Karpas-422 (cell line): ENCODE measurements at places on chromosomes 11 and 22. TPM values are rescaled to one million over a fixed set of nuclear protein-coding genes. Genes with fewer than 3 reads are reported as not detected.

The NUDT8 gene
- 10.4 and 35.4 TPM in 2 replicates for total RNA-seq

The DGKZ gene
- total RNA-seq, result 59.4 and 106 TPM in 2 replicates

The FGF19 gene
- not detected in 2 replicates for total RNA-seq

The GCAT gene
- 36.6 and 87.8 TPM in 2 replicates for total RNA-seq

The APOA1 gene
- total RNA-seq, result not detected in 2 replicates

The MMP10 gene
- total RNA-seq, result not detected in 2 replicates

The BTG4 gene
- total RNA-seq, result not detected in 2 replicates

The MS4A6A gene
- not detected in 2 replicates for total RNA-seq

The PHOX2A gene
- not detected in 2 replicates for total RNA-seq

The ACR gene
- total RNA-seq, result not detected in 2 replicates

The OLFML1 gene
- not detected in 2 replicates for total RNA-seq

The BTBD18 gene
- total RNA-seq, result not detected in 2 replicates

The C11orf52 gene
- total RNA-seq, result not detected in 2 replicates

The CYB5R3 gene
- 27.5 and 30.1 TPM in 2 replicates for total RNA-seq

The KRTAP5-8 gene
- not detected in 2 replicates for total RNA-seq

The ATG13 gene
- 77.4 and 79.2 TPM in 2 replicates for total RNA-seq

The HDAC10 gene
- total RNA-seq, result 42.3 and 89.8 TPM in 2 replicates
